ENCODE measurements at places on chromosomes 5 and 9. TPM values are rescaled to one million over a fixed set of nuclear protein-coding genes. Genes with fewer than 3 reads are reported as not detected.

Gene HK3
- total RNA-seq = 0.85 TPM

- H3K4me3 ChIP-seq = peak overlapping the region; percentile 56
- no peaks in the 10 kb centered on the region for H3K27me3 ChIP-seq
- no peak for DNase-seq
Observed at GRCh38 chr9:8857926-8858595, 1058.5 kb upstream of the DMAC1 start.

DNA sequence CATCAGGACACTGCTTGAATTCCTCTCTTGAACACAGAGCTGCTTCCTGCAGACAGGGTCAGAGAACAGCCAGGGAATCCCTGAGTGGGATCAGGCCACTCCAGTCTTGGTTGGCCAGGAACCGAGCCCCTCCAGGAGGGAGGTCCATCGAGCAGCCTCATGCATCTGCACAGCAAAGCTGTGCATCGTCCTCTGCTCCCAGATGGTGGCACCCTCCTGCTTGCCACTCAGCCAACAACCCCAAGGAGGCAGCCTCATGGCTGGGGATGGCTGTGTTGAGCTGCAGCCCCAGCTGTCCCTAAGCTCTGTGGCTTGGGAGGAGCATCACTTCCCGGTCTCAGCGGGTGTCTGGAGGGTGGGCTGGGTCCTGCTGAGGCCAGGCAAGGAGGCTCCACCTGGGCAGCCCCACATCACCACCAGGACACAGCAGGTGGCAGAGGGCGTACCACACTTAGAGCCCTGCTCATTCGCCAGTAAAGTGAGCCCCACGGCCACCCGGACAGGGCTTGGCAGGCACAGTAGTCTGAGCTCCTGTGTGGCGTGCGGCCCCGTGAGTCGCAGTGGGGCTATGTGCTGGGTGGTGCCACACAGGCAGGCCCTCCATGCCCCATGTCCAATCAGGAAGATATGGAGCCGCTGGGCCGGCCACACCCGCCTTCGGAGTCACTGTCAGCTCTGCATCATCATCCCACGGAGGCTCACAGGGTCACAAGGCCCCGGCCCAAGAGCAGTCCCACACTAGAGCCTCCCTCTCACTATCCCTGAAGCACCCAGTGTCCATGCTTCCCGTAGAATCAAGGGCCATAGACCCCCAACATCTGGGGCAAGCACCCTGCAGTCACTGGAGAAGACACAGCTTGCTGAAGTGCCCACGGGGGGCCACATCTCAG lies 11.9 kb downstream of the LPCAT1 start:
- H3K27ac ChIP-seq = no peak overlapping the region
- H3K4me3 ChIP-seq = no peak overlapping the region
- no peaks in the 10 kb centered on the region for H3K27me3 ChIP-seq

DNA sequence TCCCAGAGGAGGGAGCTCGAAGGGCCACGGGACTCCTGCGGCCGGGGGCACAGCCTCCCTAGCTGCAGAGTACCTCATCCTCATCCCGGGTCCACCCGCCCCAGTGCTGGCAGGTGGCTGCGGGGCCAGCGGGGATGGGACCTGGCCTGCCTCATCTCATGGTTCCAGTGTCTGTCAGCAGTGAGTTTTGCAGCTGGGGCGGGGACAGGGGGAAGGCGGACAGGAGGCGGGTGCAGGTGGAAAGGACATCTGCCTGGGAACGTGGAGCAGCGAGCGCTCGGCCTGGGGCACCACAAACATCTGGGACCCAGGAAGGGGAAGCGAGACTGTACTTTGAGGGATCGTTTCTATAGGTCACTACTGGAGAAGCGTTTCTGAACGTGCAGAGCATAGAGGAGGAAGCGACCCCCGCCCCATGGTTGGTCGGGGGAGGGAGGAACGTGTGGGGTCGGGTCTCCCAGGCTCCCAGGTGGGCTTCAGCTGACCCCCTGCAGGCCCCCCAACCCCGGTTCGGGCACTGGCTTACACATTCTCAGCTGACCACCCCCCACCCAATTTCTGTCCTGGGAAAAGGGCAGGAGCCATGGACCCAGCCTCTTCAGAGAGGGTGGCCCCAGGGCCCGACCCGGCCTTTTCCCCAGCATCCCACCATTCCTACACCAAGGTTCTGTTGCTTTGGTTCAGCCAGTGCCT lies 56.5 kb upstream of the NOTCH1 start:
- no peaks in the 10 kb centered on the region for H3K4me1 ChIP-seq
- no peak overlapping the region for H3K4me3 ChIP-seq

GRCh38 chr5:87120518-87121303 lies 147.0 kb upstream of the RASA1 start:
- H3K36me3 ChIP-seq = no peaks in the 10 kb centered on the region
- no peak overlapping the region for H3K4me3 ChIP-seq
- DNase-seq = no peak
- H3K4me1 ChIP-seq = no peaks in the 10 kb centered on the region
- no peaks in the 10 kb centered on the region for H3K27me3 ChIP-seq

GRCh38 chr9:128201441-128202369 lies 1.5 kb upstream of the DNM1 start:
- H3K4me3 ChIP-seq = no peak overlapping the region
- no peak overlapping the region for H3K27ac ChIP-seq
- H3K36me3 ChIP-seq = no peaks in the 10 kb centered on the region
- peaks cover 18% of the 10 kb centered on the region for H3K4me1 ChIP-seq
- H3K27me3 ChIP-seq = no peaks in the 10 kb centered on the region

All from right atrium auricular region (tissue), 2 donors.